Left cardiac atrium (tissue), 4 donors: ENCODE measurements at places on chromosomes 6 and 20. TPM values are rescaled to one million over a fixed set of nuclear protein-coding genes. Genes with fewer than 3 reads are reported as not detected.

TSPO2 gene
- total RNA-seq = not detected

ENPP5 gene
- total RNA-seq = 6.9 TPM

SEMG1 gene
- total RNA-seq = not detected

HLA-DQB1 gene
- 4.6 TPM for total RNA-seq

- no peak for DNase-seq
These were observed 203.3 kb upstream of the PRDM1 start for GRCh38 chr6:105882828-105883227.

DNA sequence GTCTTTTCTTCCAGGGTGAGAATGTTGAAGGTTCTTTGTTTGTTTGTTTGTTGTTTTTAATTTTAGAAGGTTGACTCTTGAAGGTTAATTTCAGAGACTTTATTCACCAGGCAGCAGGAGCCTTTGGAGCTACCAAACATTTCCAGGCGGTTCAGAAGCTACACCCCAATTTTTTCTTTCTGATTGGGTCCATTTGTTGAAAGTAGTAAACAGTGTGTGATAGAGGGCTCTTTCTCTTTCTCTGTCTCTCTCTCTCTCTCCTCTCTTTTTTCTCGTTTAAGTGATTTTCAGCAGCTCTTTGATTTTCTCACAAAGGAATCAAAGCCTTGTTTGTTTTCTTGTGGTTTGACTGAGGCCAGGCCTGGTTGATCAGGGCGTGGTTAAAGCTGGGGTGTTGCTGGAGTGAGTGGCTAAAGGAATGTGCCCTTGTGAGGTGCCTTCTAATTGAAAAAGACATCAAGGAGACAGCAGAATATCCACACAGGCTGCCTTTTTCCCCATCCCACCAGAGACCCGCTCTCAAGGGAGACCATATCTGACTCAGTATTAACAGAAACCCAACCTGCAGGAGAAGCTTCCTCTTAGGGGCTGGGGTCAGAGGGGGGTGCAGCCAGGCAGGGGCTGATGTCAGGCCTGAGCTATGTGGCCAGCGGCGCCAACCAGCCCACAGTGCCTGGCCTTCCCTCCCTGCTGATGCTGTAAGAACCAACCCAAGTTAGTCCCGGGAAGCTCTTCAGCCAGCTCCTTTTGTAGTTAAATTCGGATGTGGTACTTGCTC is 40.4 kb upstream of the NAA20 start:
- peak; percentile 67 for DNase-seq
